CD4-positive, alpha-beta T cell treated with Interleukin-21 for 1 hour (primary cell): ENCODE measurements at places on chromosomes 11 and 22.

- no peak for DNase-seq
Observed at GRCh38 chr11:89608234-89608966, 101.7 kb upstream of the TRIM77 start.

DNA sequence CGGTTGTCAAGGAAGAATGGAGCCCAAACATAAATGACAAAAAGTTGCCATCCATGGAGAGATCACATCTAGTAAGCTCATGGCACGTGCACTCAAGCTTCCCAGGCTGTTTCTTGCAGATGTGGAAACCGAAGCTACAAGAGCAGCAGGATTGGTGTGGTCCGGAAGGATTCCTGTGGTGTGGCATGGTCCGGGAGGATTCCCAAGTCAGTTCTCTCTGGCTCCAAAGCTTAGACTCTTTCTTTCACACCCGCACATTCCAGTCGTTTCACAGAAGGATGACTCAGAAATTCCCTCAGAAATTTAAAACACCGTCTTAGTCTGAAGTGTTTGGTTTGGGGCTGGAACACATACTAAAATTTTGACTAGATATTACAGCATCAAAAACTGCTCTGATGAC lies 78.0 kb upstream of the DRD2 start:
- no peak for DNase-seq

DNA sequence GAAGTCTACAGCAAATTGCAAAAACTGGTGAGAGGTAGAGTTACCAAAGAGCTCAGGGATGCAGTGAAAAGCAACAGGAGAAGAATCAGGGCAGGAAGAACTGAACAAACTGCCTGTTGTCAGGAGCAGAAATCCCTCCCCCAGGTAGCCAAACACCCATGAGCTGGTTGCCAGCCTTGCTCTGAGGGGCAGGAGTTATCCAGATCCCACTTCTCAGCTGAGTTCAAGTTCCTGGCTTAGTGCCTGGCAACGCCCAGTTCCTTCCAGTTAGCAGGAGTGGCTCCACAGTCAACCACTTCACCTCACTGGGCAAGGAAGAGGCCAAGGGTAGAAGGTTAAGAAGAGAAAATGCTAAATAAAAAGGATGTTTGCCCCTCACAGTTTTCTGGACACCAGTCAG lies 1.9 kb upstream of the MPZL2 start:
- no peak for DNase-seq

DNA sequence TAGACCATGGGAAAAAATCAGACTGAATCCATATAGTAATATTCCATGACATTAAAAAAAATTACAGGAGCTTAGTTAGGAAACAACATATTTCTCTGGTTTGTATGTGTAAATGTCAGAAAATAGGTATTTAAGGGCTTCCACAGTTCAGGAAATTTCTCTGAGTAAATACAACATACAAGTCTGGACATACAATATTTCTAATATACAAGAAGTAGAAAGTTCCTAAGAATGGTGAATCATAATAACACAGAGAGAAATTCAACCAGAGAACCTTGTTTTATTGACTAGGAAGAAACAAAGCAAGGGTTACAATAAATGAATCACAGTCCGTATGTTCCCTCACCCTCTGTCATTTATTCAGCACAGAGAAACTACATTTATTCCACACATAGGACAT lies 532.7 kb upstream of the FAT3 start:
- no peak for DNase-seq

DNA sequence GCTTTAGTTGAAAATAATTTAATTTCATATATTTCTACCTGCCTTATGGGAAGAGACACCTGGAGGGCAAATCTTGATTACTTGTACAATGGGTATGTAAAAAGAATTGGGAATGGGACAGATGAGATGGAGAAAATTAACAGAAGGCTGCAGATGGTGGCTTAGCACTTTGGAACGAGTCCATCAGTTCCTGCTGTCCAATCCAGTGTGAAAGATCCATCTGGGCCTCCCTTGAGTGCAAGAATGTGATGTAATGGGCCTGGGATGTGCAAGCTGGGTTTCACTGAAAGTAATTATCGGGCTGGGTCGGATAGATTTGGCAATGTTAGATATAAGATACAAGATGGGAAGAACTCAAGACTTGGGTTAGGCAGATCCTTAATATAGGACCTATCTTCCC lies 42.0 kb downstream of the CECR2 start:
- DNase-seq, result no peak

- DNase-seq, result no peak
Observed at GRCh38 chr22:27692243-27692642, 109.3 kb downstream of the MN1 start.

GRCh38 chr11:108494182-108494581 lies 4.0 kb downstream of the POGLUT3 start:
- no peak for DNase-seq

GRCh38 chr22:48254311-48254873 lies 1491.9 kb downstream of the TBC1D22A start:
- DNase-seq, result no peak

DNA sequence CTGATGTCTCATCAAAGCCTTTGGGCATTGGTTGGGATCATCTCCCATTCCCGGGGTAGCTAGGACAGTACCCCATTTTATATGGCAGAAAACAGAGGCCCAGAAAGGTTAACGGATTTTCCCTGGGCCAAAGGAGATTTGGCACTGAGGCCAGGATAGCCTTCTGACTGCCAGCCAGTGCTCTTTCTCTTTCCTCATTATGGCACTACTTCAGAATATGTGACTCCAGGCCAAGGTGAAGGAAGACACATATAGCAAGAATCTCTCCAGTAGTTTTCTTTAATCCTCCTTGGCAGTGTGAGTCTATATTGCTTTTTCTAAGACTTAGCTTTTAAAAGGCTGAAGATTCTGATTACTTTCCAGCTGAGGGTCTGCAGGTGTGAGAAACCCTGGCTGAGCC lies 94.8 kb upstream of the AMOTL1 start:
- DNase-seq, result no peak

DNA sequence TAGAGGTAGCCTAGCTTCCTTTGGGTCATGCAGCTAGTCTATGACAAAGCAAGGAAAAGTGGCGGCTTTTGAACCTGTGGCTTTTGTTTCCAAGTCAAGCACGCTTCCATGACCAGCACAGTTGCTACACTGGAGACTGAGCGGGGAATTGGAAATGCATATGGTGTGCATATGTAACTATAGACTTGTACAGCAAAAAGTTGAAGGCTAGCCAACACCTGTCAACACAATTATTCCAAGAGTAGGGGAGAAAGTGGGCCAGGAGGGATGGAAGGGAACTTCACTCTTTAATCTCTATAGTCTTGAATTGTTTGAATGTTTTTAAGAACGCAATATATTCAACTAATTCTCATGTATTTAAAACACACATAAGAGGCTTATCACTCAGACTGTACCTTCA lies 218.5 kb upstream of the CADM1 start:
- no peak for DNase-seq

DNA sequence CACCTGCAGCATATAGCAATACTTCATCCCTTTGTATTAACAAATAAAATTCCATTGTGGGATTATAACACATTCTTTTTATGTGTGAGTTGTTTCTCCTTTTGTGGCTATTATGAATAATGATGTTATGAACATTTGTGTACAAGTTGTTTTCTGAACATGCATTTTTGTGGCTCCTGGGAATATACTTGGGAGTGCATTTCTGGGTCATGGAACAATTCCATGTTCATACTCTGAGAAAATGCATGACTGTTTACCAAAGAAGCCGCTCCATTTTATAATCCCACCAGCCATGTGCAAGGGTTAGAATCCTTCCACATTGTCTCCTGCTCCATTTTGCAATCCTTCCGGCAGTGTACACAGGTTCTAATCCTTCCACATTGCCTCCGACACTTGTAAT lies 713.8 kb downstream of the TBC1D22A start:
- no peak for DNase-seq

DNA sequence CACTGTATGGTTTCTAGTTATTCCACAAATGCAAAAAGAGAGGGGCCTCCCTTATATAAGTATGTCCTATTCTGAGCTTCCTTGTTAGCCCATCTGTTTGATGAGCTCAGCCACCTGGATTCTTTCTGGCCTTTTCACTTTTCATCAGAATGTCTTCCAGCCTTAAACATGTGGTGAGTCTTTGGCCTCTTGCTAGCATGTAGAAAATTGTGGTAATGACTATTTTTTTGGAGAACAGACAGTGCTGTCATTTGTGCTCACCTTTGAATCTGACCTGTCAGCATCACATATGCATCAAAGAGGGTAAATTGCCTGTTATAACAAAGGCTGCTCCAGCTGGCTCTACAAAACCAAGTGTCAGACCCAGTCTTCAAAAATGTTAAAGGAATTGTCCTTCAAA lies 558.7 kb downstream of the RAB38 start:
- DNase-seq, result no peak

GRCh38 chr11:34259087-34259486 lies 98.7 kb downstream of the ABTB2 start:
- DNase-seq, result no peak

DNA sequence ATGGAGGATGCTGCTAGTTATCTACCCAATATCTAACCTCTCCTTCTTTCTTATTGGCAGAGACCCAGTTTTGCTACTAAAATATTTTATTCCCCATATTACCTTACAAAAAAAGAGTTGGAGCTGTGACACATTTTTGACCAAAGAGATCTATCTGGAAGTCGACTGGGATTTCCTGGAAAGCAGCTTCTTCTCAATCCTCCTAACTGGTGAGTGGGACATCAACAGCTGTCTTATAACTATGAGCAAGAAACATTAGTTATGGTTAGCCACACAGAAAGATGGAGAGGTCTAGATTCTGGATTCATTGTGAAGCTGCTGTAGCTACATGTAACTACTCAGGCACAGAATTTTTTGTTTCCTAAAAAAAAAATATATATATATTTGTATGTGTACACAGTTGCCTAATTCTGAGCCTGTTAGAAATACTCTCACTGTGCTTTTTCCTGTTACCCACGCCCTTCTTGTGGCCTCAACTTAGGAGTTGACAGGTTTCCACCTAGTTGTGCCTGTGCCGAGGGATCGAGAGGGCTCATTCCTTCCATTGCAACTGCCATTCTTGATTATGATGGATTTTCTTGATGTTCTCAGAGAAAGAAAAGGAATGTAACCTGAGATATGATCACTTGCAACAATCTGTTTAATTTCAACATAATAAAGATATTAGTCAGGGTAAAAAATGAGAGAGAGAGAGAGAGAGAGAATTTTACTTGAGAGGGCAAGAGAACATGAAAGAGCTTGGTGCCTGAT lies 142.0 kb downstream of the SLC17A6 start:
- no peak for DNase-seq

DNA sequence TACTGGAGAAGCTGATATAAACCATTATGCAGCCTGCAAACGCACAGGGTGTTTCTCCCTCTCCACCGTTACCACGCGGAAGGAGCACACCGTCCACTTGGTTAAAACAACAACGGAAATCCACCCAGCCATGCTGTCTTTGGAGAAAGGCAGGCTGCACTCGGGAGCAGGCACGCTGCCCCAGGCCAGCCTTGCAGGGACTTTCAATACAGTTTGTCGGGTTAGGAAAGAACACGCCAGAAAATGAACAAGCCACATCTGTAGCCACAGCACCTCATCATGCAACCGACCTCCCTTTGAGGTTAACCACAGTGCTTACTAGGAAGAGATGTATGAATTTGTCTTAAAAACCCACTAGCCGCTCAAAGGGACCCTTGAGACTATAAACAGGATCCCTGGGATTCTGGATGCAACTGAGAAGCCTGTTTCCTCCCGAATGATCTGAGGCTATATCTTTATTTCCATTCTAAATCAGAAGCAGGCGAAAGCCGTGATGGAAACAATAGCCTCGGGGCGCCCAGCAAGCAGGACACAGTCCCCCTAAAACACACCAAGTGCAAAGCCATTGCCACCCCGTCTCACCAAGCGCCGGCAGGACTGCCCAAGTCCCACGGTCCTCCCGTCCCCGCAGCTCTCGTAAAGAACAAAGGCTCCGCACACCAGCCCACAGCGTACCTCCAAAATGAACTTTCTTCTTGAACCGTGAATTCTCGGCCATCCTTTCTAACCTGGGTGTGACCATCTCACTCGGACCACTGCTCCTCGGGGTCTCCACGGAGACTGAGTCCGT lies 318.9 kb downstream of the CTTN start:
- DNase-seq, result no peak

DNA sequence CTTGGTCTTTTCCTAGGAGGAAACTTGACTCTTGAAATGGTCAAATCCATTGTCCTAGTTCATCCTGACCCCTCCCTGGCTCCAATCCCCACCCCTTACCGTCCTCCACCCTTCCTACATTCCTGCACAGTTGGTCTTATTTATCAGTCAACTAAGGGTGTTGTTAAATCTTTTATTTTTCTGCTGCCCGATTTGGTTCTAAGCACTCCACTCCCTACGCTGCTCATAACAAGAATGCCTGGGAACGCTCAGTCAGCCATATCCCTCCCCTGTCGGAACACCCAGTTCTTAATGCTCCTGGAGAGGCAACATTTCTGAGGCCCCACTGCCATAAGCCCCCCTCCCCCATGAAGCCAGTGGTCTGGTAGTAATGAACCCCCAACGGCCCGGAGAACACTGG lies 9.7 kb downstream of the EHF start:
- no peak for DNase-seq

DNA sequence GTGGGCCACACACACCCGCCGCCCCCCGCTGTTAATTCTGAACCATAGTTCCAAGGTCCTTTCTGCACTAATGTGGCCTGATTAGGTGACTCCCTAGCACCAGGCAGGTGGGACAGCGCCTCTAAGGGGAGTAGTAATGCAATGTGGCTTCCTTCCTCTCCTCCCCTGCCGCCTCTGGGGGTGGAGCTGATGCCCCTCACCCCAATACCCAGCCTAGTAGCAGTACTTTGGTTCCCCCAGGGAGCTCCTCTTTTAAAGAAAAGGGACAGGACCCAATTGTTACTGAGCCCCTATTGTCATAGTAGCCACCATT lies 14.4 kb downstream of the RTN4RL2 start:
- DNase-seq, result no peak

DNA sequence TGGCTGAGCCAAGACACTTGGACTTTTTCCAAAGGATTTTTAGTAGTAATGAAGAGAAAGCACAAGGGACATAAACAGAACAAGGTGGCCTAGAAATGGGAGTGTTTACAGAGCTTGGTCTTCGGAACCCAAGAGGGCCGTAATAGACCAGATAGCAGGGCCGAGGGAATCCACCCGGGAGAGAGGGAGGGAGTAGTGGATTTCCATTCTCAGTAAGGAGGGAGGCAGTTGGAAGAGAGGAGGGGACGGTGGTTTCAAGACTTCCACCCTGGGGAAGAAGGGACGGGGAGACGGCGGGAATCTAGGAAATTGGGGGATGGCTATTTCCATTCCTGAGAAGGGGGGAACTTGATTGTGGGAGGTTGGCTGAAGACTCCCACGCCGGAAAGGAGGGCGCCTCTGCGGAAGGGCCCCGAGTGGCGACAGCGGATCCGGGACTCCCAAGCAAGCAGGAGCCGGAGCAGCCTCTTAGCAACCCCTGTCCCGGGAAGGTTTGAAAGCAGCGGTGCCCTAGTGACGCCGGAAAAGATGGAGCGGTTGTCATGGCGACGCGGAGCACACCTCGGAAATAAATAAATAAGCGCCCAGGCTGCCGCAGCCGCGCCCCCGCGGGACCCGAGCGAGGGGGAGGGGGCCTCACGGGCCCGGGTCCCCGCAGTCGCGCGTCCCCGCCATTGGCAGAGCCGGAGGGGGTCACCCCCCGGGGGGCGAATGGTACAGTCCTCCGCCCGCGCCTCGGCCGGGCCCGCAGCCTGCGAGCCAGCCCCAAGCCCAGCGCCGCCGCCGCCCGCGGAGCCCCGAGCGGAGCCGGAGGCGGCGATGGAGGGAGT lies 31.6 kb downstream of the EIF3F start:
- DNase-seq, result peak; percentile 86

- DNase-seq, result no peak
Observed at GRCh38 chr11:35836205-35836604, 107.7 kb upstream of the LDLRAD3 start.
